ENCODE measurements at places on chromosomes 3 and 15.
A peak's percentile ranks its signal among the peaks of the same experiment; 100 is the strongest.

DNA sequence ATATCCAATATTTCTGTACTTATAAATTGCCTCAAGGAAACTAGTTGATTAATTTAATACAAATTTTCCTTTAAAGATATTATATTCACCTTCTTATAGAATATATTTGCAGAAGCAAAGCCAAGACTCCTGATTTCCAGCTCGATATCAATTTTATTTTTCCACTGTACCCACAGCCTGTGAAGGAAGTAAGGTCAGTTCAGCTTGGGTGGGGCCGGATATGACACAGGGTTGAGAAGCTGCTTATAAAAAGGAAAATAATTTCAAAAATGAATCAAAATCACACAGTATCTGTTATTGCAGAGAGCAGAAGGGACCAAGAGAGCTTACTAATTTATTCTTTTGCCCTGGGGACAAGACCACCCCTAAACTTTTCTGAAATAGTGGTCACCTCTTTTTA lies 491.4 kb downstream of the TUSC7 start:
- DNase-seq: no peak

DNA sequence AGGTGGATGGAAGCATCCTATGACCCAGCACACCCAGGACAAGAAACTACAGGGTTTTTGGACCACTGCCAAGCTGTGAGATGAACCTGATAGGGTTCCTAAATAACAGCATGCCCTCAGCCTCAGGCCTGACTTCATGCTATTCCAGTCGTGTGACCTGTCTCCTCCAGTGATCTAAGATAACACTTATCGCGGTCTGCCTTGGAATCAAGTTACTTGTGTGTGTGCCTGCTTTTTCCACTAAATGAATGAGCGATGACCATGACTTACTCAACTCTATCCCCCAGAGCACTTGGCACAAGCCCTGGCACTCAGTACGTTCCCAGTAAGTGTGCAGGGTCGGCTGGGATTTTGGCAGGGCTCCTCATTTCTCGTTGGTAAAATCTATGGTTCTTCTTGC lies 172.7 kb upstream of the TP63 start:
- DNase-seq: no peak

DNA sequence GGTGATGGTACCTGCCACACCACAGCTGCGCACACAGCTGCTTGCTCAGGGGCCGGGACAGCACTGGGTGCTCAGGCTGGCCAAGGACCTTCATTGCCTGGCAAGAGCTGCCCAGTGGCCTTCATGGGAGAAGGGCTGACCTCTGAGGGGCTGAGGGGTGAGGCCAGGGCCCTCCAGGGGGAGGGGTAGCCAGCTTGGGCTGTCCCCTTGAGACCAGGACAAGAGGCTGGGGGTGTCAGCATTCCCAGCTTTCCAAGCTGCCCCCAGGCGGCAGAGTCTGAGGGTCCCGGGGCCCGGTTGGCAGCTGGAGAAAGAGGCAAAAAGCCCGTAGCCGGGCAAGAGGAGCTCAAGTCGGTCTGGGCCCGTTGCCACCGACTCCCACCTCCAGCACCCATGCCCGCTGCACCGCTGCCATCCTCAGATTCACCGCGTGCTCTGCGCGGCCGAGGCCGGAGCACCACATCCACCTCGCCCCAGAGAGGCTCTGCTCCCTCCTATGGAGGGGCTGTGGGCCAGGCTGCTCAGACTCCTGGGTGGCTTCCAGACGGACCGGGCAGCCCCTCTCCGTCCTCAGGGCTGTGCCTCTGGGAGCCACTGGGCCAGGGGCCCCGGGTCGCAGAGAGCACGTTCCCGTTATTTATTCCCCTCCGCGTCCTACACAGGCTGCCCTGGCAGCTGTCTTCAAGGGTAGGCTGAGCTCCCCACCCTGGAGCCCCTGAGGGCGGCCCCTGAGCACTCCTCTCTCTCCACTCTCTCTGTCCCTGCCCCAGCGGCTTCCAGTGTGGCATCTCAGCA lies 51.5 kb downstream of the PLXNA1 start:
- no peak for DNase-seq

DNA sequence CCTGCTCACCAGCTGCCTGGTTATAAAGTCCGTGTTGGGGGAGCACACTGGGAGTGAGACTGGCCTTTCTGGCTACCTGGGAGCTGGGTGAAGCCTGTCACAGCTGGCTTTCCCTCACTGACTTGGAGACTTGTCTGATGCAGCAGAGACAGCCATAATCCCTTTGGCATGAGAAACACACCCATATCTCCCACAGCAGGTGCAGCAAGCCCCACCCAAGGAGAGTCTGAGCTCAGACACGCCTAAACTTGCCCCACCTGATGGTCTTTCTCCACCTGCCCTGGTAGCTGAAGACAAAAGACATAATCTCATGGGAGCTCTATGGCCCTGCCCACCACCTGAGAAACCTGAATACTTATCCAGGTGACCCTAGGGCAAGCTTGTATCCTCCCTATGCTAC lies 54.8 kb downstream of the NMD3 start:
- no peak for DNase-seq

GRCh38 chr3:15205934-15206661 lies at the start of gene CAPN7:
Gene CAPN7, plus strand, starts transcription at chr3:15206246. Its CDS starts 250 bp downstream, at chr3:15206496.
- DNase-seq: peak; percentile 80

DNA sequence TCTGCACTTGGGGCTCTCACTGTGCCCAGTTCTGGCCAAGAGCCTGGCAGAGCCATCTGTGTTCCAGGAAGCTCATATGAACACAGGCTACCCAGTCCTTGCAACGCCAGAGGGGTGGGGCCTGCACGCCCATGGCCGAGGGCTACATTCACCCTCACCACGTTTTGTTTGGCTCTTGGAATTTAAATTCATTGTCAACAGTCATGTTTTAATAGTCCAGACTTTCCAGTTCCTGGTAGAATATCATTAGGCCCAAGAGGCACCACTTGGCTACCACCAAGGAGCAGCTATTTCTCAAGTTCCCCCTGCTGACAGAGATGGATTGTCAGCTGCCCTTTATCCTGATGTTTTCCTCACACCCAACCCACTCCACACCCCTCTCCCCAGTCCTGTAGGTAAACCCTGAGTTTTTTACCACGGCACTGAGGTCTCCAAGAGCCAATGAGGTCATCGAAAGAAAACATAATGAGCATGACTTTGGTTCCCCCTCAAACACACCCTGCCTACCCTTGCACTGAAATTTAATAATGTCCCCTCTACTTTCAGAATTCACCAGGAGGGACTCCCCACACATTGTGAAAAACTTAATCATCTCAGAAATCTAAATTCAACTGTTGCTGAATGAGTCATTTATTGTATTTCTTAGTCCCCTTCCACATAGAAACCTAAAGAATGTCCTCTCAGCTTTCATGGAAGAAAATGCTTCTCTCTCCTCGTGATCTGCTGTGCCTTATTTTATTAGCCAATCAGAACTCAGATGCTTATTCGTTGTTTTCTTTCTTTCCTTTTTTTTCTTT lies 125.1 kb downstream of the SHQ1 start:
- no peak for DNase-seq

DNA sequence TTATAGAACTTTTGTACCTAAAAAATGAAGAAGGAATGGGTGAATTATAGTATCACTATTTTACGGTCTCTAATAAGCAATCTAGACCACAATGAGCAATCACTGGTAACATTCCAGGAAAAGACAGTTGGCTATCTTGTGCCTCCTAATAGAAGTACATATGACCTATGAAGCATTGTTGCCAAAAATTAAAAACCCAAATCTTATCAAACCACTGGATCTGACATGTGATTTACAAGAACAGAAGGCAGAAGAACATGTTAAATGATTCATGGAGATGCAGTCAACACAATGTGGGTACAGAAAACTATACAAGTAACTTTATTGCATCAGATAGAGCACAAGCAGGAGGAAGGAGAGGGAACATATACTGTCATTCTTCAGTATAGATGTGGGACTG lies 14.5 kb upstream of the HYKK start:
- DNase-seq: no peak

GRCh38 chr3:79018671-79019136 lies 749.1 kb downstream of the ROBO1 start:
- DNase-seq: peak; percentile 65

GRCh38 chr3:88617283-88617682 lies 467.5 kb downstream of the C3orf38 start:
- DNase-seq: no peak

GRCh38 chr15:81024265-81024872 lies 23.6 kb downstream of the TLNRD1 start:
- no peak for DNase-seq

DNA sequence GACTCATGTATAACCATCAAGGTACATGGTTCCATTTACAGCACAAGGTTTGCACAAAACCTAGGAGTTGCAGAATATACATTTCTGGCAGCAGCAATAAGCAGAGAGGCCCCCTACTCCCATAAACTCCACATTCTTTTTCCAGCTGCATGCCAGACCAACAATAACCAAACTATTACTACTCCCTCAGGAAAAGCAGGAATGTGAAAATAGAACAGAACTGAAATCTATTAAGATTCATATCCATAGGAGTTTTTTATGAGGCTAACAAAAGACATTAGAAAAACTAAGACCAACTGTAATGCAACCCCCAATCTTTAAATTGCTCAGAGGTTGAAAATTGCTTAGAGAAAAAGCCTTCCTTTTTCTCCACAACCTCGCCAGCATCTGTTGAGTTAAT lies 27.6 kb upstream of the TOP2B start:
- no peak for DNase-seq

- no peak for DNase-seq
These were observed 224.8 kb downstream of the RPLP1 start for GRCh38 chr15:69677403-69677802.

DNA sequence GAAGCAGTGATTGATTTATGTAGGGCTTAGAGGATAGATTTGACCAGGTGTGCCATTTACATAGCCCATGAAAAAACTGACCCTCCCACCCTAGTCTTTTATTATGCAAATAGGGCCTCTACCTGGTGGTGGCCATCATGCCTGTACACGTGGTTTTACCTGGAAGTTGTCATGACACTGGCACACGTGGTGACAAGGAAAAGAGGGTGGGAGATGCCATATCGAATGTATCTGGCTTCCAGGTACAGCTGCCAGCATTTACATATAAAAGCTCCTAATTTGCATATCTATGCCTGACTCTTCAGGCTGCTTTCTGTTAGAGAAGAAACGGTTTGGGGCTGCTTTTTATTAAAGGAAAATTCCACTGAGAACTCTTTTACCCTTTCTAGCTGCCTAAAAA lies 35.0 kb upstream of the DNAJC13 start:
- DNase-seq: peak; percentile 53

DNA sequence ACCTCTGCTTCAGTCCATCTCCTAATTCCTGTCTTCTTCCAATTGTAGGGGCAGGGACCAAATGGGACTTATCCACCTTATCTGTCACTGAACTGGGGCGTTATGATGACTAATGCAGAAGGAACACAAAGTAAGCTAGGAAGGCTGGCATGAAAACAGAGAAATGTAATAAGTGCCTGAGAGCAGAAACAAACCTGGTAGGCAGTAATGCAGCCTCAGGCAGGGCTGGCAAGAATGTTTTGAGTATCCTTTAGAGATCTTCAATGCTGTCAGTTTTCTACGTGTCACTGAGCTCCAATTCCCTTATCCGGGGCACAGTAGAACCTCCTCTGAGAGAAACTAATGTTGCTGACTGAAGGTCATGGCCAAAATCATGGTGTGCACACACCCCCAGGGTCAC lies 246.2 kb upstream of the TBL1XR1 start:
- DNase-seq: no peak

- no peak for DNase-seq
These were observed 787 bp upstream of the SLMAP start for GRCh38 chr3:57755368-57755675.

DNA sequence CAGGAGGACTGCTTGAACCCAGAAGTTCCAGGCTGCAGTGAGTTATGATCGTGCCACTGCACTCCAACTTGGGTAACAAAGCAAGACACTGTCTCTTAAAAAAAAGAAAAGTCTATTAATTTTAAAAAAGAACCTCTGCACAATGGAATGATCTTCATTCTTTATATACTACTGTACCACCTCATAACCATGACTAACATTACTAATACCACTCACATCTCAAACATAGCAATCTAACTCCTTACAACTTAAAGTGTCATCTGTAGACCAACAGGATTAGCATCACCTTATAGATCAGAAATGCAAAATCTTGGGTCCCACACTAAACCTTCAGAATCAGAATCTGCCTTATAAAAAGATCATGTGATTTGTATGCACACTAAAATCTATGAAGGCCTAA lies 48.8 kb upstream of the MAP4 start:
- no peak for DNase-seq
